ENCODE measurements at places on chromosomes 2 and 18. TPM values are rescaled to one million over a fixed set of nuclear protein-coding genes. Genes with fewer than 3 reads are reported as not detected.

- H3K4me3 ChIP-seq: no peak overlapping the region
- DNase-seq: no peak
- no peaks in the 10 kb centered on the region for H3K36me3 ChIP-seq
- H3K27me3 ChIP-seq: no peaks in the 10 kb centered on the region
- no peak overlapping the region for H3K27ac ChIP-seq
Observed at GRCh38 chr18:9348079-9348671, 13.6 kb downstream of the TWSG1 start.

SALL3 gene
- polyA plus RNA-seq: 0.01 TPM

GRCh38 chr2:100283724-100284501, 38.4 kb downstream of the LONRF2 start:
- H3K36me3 ChIP-seq: no peaks in the 10 kb centered on the region
- H3K4me3 ChIP-seq: no peak overlapping the region
- H3K27ac ChIP-seq: no peak overlapping the region
- no peak for DNase-seq

DNA sequence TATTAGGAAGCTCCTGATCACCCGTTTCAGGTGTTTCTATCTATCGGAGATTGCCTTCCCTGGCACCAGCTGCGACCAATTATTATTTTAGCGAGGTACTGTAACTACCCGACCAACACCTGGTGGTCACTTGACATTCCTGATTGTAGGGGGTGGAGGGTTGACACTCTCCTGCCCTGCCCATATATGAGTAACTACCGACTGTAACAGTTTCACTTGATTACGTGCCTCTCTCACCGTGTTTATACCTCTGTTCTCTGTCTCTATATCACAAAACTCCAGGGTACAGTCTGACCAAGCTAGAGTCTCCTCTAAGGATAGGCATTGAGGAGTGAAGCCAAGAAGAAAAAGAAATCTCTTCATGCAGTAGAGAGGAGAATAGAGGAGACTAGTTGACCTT, 268.0 kb upstream of the LRATD1 start:
- no peak overlapping the region for H3K4me3 ChIP-seq
- H3K36me3 ChIP-seq: no peaks in the 10 kb centered on the region
- no peaks in the 10 kb centered on the region for H3K27me3 ChIP-seq
- no peaks in the 10 kb centered on the region for H3K4me1 ChIP-seq
- DNase-seq: no peak

LIMS1 gene
- 63.5 TPM for polyA plus RNA-seq

DNA sequence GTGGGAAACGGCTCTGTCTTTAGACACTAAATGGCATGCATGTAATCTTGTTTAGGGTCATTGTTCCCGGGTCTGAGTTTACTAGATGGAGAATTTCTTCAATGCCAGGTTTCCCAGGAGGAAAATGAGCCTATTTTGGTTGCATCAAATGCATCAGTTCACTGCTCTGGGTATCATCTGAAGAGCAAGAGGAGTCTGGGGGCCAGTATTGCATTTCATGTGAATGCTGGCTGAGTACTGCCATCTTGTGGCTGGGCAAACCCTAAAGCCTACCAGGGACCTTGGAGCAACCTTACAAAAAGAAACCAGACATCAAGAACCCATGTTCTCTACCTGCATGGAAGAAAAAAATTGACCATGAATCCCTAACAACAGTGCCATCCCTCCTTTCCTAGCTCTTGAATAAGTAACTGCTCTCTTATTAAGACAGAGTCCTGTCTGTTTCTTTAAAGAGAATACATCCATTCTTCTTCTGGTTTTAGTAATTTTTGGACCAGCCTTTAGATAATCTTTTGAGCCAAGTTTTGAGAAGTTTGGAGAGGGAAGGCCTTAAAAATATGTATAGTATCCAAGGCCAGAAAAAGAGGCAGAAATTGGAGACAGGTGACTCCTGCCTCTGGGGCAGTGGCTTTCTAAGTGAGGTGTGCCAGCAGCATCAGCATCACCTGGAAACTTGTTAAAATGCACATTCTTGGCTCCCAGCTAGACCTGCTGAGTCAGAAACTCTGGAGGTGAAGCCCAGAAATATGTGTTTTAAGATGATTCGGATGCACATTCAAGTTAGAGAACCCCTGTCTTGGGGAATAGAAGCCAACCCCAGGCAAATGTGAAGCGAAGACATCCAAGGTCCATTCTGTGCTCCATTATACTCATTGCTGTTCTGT, 261.0 kb upstream of the CXCR4 start:
- no peak overlapping the region for H3K4me3 ChIP-seq
- no peak overlapping the region for H3K27ac ChIP-seq
- no peaks in the 10 kb centered on the region for H3K4me1 ChIP-seq

CNTNAP5 gene
- polyA plus RNA-seq: not detected

GRCh38 chr2:27039426-27039825, 6.7 kb downstream of the TMEM214 start:
- H3K27ac ChIP-seq: no peak overlapping the region
- H3K4me1 ChIP-seq: peaks cover 14% of the 10 kb centered on the region
- H3K36me3 ChIP-seq: peaks cover 10% of the 10 kb centered on the region
- no peak overlapping the region for H3K4me3 ChIP-seq
- H3K27me3 ChIP-seq: no peaks in the 10 kb centered on the region
- DNase-seq: no peak

TXNDC2 gene
- not detected for polyA plus RNA-seq

EML6 gene
- polyA plus RNA-seq: 0.38 TPM

CNDP1 gene
- polyA plus RNA-seq: 0.04 TPM

DNA sequence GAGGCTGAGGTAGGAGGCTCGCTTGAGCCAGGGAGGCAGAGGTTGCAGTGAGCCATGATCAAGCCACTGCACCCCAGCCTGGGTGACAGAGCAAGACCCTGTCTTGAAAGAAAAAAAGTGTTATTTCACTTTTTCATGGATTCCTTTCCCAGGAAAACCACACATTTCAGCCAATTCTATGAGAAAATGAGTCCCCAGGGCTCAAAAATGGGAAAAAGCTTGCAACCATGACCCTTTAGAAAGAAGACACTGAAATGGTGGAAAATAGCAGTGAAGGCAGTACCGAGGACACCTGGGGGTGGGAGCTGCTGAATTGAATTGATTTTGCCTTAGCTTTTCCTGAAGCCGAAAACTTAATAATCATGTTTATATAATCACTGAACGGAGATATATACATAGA, 284.2 kb upstream of the HDAC4 start:
- H3K27me3 ChIP-seq: no peaks in the 10 kb centered on the region
- H3K27ac ChIP-seq: no peak overlapping the region
- no peaks in the 10 kb centered on the region for H3K4me1 ChIP-seq
- no peak overlapping the region for H3K4me3 ChIP-seq
- no peak for DNase-seq

GRCh38 chr18:68428661-68429060, 286.2 kb downstream of the TMX3 start:
- H3K4me1 ChIP-seq: no peaks in the 10 kb centered on the region
- no peak for DNase-seq
- H3K27ac ChIP-seq: no peak overlapping the region
- no peaks in the 10 kb centered on the region for H3K27me3 ChIP-seq
- no peaks in the 10 kb centered on the region for H3K36me3 ChIP-seq
- no peak overlapping the region for H3K4me3 ChIP-seq

GRCh38 chr2:43065036-43065435, 161.4 kb downstream of the ZFP36L2 start:
- no peaks in the 10 kb centered on the region for H3K27me3 ChIP-seq
- H3K36me3 ChIP-seq: no peaks in the 10 kb centered on the region
- no peak overlapping the region for H3K27ac ChIP-seq
- DNase-seq: peak; percentile 15

DNA sequence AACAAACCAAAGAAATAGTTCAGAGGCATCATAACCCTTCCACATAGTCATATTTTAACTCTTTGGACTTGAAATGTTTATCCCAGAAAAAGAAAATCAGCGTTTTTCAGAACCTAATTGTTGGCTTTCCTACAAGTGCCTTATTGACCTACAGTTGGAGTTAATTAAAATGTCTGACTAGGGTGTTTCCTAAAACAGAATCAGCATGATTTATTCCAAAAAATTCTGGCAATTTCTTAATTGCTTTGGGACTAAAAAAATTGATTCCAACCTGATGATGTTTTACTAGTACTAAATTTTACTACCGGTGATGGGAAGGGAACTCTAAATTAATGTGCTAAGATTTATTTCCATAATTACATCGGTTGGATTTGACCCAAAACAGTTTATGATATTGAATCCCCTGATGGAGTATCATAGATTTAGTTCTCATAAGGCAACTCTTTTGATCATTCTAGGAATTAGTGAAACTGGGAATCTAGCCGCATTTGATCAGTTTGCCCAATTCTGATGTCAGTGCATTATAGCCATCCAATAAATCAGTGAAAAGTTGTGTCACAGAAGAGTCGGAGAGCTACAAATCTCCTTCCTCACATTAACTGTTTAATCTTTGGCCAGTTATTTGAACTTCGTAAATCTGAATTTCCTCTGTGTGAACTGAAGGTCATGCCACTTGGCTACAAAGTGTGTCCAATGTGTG, 134.3 kb upstream of the DSEL start:
- H3K4me3 ChIP-seq: no peak overlapping the region
- no peak overlapping the region for H3K27ac ChIP-seq
- H3K36me3 ChIP-seq: no peaks in the 10 kb centered on the region
- H3K4me1 ChIP-seq: no peaks in the 10 kb centered on the region
- H3K27me3 ChIP-seq: no peaks in the 10 kb centered on the region
- no peak for DNase-seq

All from psoas muscle (tissue), 8 donors.